Posterior vena cava (tissue), 2 donors: ENCODE measurements at places on chromosomes 12 and 14. TPM values are rescaled to one million over a fixed set of nuclear protein-coding genes. Genes with fewer than 3 reads are reported as not detected.

- peak; percentile 72 for DNase-seq
These were observed 87.7 kb downstream of the ADGRD1 start for GRCh38 chr12:131041216-131041967.

GRCh38 chr14:57085801-57086200 lies 182.9 kb downstream of the EXOC5 start:
- no peak for DNase-seq

DNA sequence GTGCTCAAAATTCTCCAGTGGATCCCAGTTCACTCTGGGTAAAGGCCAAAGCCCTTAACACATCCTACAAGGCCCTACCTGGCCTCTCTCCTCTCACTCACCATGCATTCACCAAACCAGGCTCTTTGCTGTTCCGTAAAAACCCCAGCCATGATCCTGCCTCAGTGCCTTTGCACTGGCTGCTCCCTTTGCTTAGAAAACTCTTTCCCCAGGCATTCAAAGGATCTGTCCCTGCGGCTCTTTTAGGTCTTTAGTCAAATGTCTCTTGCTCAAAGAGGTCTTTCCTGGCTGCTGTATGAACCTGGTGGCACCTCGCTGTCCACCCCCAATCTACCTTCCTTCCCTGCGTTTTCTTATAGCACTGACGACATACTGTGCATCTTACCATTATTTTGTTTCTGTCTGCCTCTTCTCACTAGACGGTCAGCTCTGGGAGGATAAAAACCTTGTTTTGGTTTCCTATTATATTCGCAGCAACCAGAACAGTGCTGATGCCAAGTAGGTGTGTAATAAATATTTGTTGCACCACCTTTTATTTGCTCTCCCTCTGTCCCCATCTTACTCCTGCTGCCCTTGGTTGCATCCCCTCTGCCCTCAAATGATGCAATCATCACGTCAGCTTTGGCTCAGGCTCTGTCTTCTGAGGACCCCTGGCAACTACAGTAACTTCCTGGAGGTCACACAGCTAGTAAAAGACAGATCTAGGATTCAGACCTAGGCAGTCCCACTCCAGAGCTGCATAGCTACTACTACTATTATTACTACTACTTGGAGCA lies 23.8 kb upstream of the DICER1 start:
- no peak for DNase-seq

DNA sequence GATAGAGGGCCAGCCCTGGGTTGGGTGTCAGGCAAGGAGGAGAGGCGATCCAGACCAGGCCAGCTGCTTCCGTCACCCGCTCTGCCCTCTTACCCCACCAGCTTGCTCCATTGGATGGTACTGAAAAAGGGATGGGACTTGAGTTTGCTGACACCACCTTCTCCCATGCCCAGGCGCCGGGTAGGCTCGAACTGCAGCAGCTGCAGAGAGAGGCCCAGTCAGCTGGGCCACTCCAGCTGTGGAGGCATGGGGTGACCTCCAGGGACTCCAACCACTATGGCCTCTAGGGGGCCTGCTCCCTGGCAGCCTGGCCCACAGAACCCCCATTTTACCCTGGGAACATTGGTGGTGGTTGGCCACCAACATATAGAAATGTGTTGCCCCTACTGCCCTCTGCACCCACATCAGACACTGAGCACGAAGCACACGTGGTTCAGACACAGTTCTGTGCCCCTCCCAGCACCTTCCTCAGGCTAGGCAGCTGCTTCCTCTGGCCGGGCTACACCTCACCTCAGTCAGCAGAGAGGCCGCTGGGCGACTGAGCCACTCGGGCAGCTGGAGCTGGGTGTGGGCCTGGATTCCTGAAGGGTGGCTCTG lies 16.0 kb downstream of the RPS6KL1 start:
- no peak for DNase-seq

DNA sequence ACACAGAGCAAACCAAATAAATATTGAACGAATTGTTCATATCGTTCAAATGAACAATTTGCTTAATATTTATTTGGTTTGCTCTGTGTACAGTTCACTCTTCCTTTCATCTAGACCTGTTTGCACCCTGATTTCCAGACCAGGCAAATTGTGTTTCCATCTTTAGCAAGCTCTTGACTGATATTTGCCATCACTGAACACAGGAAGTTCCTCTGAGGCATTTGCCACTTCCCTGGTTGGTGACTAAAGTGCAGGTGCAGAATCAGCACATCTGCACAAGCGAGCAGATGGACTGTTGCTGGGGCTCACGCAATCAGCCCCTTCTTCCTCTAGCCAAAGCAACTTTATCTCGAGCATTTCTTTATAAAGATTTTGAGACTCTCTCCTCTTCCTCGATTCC lies 112.9 kb downstream of the DAAM1 start:
- DNase-seq, result no peak

- no peak for DNase-seq
These were observed 88.8 kb downstream of the FUT8 start for GRCh38 chr14:65501328-65501727.

GRCh38 chr12:12017135-12017581 lies 53.6 kb upstream of the BCL2L14 start:
- no peak for DNase-seq

DNA sequence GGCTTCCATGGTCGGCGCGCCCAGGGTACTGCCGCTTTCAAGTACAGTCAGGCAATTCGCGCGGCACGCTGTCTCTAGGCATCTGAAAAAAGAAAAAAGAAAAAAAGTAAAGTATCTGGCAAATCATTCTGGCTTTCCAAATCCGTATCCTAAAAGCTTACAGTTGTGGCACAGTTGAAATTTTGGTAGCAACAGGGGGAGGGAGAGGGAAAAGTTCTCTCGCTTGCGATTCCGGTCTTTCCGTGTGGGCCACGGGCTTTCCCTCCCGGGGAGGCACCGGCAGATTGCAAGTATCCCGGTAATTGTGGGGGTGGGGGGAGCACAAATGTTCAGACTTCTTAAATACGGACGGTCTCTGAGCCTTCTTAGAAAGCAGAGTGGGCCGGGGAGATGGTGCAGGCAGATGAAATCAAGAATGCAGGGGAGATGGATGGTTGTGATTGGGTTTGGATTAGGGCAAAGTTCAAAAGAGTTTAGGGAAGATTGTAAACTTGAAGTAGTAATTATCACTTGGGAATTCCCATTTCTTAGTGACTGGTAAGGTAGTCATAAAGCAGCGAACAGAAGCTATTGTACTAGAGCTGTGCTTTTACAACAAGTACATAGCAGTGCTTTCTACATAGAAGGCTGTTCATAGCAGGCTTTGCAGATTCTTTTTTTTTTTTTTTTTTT lies 1.2 kb downstream of the SOCS2 start:
- no peak for DNase-seq

GRCh38 chr14:72801381-72801812 lies 92.5 kb downstream of the DPF3 start:
- DNase-seq, result no peak

DNA sequence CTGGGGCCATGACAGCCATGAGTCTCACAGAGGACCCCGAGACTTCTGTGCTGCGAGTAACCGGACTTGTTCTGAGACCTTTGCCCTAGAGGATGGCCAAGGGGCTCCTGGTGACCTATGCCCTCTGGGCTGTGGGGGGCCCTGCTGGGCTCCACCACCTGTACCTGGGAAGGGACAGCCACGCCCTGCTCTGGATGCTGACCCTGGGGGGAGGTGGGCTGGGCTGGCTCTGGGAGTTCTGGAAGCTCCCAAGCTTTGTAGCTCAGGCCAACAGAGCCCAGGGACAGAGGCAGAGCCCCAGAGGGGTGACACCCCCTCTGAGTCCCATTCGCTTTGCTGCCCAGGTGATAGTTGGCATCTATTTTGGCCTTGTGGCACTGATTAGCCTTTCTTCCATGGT lies 2.1 kb downstream of the DNAJC22 start:
- peak; percentile 69 for DNase-seq

DNA sequence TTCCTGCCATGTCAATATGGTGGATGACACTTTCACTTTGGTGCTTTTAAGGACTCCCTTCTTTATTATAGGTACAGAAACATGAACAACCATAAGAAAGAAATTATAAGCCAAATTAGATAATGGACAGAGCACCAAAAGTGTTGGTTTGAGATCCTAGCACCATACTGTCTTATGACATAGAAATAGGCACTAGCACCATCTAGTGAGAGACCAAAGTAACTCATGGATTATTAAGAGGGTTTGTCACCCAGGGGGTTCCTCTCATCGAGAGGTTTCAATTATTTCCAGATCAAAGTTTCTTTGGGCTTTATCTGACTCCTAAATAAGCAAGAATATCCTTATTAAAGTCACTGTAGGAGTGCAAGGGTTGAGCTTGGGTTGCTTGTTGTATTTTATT lies 153.0 kb upstream of the DIO2 start:
- no peak for DNase-seq

GRCh38 chr12:15186597-15186996 lies 34.6 kb downstream of the RERG start:
- no peak for DNase-seq

DNA sequence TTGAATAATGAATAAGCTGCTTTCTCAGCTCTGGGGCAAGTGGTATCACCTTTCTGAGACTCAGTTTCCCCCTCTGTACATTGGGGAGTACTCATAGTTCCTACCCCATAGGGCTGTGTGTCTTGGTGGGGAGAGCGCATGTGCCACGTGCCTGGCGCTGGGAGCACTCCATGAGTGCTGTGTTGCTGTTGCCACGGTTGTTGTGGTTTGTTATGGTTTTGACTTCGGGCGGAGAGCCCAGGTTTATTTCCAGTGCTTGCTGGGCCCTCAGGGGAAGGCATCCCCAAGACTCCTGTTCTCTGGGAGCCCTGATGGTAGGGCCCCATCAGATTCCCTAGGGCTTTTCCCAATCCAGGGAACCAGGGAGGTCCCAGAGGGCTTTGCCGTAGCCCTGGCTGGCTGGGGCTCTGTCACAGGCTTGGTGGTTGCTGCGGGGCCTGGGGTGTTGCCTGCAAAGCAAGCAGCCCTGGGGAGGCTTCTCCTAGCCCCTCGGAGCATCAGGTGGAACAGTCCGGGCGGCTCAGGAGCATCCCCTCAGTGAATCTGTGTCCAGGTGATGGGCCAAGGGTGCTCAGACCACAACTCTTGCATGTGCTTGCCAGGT lies 18.6 kb downstream of the SH2B3 start:
- DNase-seq, result no peak

- DNase-seq, result no peak
These were observed 66.4 kb upstream of the ARHGAP5 start for GRCh38 chr14:32010604-32011125.

- no peak for DNase-seq
These were observed 33.1 kb upstream of the ETFBKMT start for GRCh38 chr12:31626270-31626995.

DNA sequence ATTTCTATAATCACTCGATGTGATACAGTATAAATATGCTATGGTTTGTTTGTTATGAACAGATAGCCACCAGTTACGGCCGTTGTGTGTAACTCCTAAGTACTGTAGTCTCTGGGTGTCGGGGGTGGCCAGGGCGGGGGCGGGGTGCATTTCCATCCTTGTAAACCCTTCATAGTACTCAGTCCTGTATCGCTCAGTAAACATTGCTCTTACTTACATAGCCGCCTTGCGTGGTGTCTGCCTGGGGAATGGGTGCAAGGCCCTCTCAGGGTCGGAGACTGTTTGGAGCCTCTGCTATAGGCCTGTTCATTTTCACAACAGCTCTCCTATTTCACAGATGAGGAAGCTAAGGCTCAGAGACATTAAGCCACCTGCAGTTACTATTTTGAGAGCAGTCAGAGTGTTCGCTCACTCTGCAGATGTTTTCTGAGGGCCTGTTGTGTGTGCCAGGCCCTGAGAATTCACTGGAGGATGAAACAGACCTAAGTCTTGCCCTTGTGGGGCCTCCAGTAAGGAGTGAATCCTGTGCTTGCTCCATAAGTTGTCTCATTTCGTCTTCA lies 42.5 kb downstream of the JDP2 start:
- no peak for DNase-seq

- DNase-seq, result no peak
These were observed 20.2 kb upstream of the NUDT14 start for GRCh38 chr14:105201156-105201924.

DNA sequence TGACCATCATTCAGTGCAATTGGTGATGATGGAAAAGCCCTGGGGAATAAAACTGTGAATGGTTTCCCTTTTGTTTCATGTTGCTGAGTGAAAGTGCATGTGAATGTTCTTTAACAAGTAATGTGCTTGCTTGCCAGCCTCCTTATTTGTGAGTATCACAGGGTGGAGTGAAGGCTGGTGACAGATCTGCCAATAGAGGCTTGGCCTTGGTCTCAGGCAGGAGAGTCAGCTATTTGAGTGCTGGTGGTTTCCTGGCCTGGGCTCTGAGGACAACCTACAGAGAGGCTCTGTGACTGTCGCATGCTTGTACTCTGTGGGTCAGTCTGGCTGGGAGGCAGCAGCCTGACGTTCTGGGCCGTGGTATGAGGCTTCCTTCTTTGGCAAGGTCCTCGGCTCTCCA lies 20.7 kb downstream of the KRT85 start:
- DNase-seq, result no peak

- DNase-seq, result no peak
These were observed 332.0 kb downstream of the CACNA1C start for GRCh38 chr12:2384533-2385351.

- DNase-seq, result no peak
These were observed 190.4 kb downstream of the PPM1H start for GRCh38 chr12:62744551-62744950.

DNA sequence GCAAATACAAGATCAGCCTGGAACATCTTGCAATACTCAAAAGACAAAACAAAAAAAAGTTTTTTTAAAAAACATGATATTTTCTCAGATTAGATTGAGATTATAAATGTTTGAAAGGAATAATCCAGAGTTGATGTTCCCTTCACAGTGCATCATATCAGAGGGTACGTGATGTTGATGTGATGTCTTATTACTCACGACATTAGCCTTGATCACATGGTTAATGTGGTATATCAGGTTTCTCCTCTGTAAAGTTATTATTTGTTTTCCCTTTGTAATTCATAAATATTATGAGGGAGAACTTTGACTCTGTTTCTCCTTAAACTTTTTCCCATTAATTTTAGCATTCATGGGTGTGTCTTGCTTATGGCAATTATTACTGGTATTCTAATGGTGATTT lies 26.6 kb downstream of the LIMA1 start:
- no peak for DNase-seq

GRCh38 chr12:124795081-124795948 lies 68.3 kb downstream of the SCARB1 start:
- no peak for DNase-seq

DNA sequence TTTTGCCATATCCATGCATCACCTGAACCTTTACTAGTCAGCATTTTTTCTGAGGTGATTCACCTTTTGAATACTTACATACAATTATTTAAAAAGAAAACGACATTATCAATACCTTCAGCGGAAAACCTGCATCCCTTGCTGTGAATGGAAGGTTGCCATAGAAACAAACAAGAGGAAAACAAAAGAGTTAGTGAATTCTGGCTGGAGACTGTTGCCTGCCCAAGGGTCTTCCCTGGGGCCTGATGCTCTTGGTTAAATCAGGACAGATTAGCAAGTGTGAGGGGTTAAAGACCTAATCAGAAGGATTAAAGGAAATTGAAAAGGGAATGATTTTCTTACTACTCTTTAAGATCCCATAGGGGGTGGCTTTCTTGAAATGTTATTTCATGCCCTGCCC lies 96.0 kb upstream of the WSCD2 start:
- DNase-seq, result no peak

KRT3 gene
- not detected for total RNA-seq

ZNF385A gene
- 23.2 TPM for total RNA-seq

LUM gene
- total RNA-seq, result 361 TPM

BDKRB1 gene
- total RNA-seq, result 0.56 TPM

GALNT9 gene
- total RNA-seq, result not detected

TTC9 gene
- 0.83 TPM for total RNA-seq

RPGRIP1 gene
- total RNA-seq, result 0.10 TPM

RILPL1 gene
- total RNA-seq, result 23.4 TPM

SOX5 gene
- 18.1 TPM for total RNA-seq

NT5DC3 gene
- total RNA-seq, result 34.8 TPM
